ENCODE measurements at places on chromosomes 6 and 20.

DNA sequence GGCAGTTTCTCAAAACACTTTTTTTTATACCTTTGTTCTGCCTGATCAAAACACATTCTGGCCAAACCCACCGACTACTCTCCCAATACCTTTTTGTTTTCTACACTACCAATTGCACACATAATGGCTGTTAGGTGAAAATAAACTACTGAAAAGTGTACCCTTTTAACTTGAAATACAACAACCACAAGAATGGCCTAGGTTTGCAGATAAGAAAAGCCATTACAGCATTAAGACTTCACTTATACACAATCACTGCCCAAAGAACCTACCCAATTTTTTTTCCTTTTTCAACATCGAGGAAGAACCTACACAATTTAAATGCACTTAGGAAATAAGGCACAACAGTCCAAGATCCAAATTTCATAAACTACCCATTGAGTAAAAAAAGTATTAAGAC lies 1.8 kb downstream of the SEC63 start:
- no peak for DNase-seq

DNA sequence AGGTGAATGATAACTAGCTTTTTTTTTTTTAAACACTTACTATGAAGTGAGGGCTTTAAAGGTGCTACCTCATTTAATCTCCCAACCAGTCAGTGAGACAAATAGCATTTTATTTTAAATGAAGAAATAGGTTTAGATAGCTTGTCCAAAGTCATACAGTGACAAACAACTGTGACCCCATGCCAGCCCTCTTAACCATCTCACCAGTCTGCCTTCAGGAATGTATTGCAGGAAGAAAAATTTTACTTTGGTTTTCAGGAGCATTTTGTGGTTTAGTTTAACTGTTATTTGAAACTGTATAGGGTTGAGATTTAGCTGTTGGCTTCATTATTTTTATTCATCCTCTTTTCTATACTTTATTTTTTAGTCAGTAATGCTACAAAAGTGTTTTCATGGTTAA lies 18.6 kb downstream of the DSE start:
- no peak for DNase-seq

DNA sequence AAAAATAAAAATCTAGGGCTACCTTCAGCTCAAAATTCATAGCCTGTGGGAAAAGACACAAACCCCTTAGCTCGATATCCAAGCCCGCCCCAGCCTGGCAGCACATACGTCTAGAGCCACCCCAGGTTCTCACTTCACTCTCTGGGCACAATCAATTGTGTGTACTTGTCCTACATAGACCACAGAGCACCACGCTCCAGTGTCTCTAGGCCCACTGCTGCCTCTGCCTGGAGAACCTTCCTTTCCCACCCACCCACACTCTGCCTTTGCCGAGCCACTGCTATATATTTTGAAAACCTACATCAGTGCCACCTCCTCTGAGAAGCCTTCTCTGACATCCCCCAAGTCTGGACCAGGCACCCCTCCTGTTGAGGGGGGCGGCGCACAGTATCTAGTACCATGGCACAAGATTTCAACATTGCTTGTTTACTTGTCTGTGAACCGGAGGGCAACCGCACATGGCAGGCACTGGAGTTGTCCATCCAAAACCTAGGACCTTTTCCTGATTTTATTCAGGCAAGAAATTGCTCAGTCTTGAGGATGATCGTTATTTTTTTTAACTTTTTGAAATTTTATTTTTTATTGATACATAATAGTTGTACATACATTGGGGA lies 141.5 kb downstream of the UNC5CL start:
- DNase-seq: no peak

DNA sequence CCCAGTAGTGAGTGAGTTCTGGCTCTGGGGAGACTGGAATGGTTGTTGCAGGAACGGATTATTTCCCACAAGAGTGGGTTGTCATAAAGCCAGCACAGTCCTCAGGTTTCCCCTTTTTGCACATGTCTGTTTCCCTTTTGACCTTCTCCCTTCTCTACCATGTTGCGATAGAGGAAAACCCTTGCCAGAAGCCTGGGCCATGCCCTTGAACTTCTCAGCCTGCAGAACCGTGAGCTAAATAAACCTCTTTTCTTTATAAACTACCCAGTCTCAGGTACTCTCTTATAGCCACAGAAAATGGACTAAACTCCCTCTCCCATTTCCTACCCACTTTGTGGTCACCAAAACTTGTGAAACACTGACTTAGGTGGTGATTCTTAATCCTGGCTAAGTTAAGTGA lies 7.2 kb upstream of the PPP1R16B start:
- DNase-seq: no peak

DNA sequence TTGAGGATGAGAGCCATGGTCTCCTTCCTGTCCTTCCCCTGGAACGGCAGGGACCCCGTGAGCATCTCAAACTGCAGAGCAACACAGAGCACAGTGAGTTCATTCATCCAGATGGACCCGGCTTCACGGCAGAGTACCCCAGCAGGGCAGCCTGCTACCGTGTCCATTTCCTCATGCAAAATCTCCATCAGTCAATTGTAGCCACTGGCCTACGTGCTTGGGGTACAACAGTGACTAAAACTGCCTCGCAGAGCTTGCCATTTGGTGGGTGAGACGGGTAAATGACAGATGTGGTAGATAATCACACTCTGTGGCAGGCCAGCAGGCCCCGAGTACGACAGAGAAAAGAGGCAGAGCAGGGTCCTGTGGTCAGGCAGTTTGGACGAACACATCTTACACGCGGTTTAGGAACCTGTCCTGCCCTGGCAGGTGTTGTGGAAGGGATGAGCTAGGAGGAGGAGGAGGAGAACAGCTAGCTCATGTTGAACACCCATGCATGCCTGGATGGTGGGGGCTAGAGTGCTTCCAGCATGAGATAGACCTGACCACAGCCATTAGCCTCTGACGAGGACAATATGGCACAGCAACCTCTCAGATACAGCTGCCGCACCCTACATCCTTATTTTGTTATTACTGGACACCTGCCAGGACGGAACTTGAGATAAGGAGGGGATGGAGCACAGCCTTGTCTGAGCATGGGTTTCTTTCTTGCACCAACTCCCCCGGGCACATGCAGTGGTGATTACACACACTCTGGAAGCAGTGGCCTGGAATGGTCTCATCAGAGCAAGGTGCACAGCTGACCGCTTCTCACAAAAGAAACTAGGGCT lies 95.6 kb downstream of the RAMACL start:
- peak; percentile 1 for DNase-seq

DNA sequence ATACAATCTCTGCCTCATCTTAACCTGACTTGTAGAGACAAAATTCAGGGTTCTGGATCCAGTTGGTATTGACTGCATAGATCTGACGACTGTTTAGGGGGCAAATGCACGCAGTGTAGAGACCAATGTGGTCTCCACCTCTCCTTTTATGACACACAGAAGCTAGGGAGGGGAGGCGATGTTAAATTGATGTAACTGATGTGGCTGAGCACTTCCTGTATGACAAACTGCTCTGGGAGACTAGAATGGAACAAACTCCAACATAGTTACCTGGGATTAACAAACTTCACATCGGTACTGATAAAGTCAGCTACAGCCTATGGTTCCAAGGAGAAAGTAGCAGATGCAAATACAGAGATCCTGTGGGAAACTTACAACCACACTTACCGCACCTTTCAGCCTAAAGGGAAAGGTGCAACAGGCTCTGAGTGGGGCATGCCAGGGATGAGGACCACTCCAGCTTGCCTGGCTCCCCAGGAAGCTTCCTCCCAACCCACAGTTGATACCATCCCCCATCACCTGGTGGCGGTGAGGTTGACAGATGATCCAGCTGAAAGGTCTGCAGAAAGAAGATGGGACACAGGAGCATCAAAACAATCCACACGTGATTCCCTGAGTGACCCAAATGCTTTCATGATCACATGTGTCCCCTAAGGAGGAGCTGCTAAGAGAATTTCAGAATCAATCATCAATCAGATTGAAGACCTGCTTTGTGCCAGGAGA lies 60.6 kb upstream of the MRPS10 start:
- DNase-seq: no peak

DNA sequence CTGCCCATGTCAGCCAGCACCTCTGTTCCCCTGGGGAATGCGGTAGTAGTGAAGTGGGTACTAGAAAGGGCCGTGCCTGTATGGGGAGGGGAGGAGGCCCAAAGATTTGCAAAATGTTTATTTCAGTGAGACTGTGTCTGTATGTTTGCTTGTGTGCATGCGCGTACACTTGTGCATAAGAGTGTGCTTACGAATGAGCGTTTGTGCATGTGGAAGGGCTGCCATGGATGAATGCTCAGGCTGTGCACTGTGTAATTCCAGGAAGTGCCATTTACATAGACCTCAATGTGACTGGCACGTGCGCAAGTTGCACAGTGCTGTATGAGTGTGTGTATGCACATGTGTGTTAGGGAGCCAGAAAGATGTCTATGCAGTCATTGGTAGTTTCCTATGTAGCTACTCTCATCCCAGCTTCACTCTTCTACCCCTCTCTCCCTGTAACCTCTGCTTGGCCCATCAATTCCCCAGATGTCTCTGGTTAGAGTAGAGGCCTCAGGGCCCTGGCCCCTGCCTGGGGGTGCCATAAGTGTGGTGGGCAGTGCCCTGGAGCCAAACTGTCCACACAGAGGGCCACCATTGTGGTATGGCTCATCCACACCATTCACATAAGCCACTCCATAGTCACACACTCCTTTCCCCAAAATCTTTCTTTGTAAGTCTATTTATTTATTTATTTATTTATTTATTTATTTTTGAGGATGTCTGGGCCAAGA lies 26.8 kb upstream of the SLC22A7 start:
- DNase-seq: no peak

DNA sequence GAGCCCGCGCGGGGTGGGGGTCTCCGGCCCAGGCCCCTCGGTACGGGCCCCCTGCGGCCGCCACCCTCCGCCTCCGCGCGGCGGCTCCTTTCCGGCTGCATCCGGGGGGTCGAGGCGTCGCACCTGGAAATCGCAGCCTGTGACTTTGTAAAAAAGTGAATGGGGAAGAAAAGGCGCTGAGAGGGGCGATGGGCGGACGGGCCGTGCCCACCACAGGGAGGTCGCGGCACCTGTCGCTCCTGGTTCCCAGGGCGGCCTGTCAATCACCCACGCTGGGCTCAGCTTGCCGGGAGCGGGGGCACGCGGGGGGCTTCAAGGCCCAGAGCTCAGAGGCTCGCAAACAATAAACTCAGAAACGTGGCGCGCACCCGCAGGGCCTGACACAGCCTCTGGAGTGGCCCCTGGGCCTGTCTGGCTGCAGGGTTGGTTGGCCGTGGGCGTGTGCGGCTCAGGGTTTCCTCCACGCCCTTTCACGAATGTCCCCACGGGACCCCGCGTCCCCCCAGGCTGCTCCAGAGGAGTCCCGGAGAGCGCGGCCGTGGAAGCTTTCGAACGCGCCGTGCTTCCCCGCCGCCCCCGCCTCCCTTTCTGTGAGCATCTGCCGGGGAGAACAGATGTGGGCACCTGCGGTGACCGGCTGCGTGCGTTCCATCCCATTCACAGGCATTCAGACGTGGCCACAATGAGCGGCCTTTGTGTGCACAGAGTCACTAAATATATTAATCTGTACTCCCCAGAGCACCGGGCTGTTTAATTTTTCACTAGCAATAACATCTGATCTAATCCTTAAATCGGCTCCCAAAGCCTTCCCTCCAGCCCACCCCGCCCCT lies 6.1 kb upstream of the DLL1 start:
- no peak for DNase-seq

- DNase-seq: no peak
Measured at GRCh38 chr6:43123461-43124314, 47.4 kb upstream of the SRF start.

- DNase-seq: no peak
Measured at GRCh38 chr6:20233007-20233730, 20.9 kb upstream of the MBOAT1 start.

- DNase-seq: no peak
Measured at GRCh38 chr6:84062519-84063154, 29.1 kb downstream of the MRAP2 start.

All from gastrocnemius medialis (tissue), 4 donors.